ENCODE measurements at places on chromosomes 7 and 10.

DNA sequence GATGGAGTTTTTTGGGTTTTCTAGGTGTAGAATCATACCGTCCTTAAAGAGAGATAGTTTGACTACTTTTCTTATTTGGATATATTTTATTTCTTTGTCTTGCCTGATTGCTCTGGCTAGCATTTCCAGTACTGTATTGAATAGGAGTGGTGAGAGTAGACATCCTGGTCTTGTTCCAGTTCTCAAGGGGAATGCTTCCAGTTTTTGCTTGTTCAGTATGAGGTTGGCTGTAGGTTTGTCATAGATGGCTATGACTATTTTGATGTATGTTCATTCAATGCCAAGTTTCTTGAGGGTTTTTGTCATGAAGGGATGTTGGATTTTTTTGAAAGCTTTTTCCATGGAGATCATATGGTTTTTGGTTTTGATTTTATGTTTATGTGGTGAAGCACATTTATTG, 676.9 kb downstream of the SUGCT start:
- no peak for DNase-seq

- DNase-seq: no peak
Observed at GRCh38 chr7:114740941-114741340, 181.0 kb upstream of the MDFIC start.

DNA sequence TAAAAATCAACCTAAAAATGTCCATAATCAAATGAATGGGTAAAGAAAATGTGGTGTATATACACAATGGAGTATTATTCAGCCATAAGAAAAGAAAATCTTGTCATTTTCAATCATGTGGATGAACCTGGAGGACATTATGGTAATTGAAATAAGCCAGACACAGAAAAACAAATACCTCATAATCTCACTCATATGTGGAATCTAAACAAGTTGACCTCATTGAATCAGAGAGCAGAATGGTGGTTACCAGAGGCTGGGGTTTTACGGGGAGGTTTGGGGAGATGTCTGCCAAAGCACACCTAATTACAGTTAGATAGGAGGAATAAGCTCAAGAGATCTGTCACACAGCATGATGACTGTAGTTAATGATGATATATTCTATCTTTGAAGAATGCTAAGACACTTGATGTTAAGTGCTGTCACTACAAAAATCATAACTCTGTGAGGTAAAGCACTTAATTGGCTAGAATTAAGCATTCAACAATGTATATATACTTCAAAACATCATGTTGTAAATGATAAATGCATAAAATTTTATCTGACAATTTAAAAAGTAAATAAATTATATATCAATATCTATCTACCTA, 39.1 kb upstream of the TNPO3 start:
- DNase-seq: no peak

DNA sequence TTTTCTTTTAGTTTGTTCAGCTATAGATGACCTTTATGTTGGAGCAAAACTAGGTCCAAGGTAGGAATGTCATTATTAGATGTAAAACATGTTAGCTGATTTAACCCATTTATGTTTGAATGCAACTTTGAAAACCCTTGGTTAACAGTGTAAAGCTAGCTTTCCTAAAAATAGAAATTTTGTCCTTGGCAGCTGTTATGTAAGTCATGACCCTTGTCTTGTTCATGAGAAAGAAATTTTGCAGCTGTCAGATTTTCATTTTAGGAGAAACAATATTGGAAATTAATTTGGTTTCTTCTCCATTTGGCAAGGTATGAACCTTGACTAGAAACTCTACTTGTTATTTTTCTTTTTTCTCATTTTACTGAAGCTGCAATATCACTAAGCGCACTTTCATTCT, 23.9 kb upstream of the CCAR1 start:
- no peak for DNase-seq

GRCh38 chr10:71750124-71750841, 23.0 kb downstream of the VSIR start:
- DNase-seq: no peak

GRCh38 chr7:55006499-55006898, 12.3 kb upstream of the EGFR start:
- no peak for DNase-seq

DNA sequence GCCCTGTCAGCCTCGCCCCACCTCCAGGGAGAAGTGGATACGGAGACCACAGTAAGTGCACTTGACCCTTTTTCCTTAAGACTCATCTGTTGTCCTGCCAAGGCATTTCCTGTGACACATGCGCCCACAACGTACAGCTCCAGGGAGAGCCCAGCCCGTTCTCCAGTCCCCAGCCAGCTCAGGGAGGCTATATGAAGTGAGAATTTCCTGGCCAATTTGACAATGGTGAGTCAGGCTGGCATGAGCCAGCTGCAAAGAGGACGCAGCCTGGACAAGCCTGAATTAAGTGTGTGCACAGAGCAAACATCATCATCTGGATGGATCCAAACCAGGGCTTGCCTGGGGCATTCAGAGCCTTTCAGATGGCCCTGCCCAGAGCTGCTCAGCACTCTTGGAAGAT, 244.8 kb downstream of the KCNMA1 start:
- DNase-seq: peak; percentile 97

DNA sequence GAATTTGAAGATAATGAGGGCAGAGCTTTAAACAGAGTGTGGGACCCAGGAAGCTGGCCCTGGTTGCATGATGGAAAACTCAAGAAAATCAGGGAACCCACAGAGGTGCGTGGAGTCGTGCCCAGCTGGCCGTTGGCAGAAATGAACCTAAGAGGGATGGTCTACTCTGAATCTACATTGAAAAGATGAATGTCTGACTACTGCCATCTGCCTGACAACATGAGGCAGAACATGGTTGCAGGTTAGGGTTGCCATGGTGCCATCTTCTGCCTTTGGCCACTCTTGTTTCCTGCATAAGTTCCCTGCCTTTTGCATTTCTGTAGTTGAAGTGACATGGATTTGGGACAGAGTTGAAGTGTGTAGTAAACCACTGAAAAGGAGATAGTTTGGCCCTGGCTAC, 138.5 kb upstream of the COBL start:
- DNase-seq: no peak

DNA sequence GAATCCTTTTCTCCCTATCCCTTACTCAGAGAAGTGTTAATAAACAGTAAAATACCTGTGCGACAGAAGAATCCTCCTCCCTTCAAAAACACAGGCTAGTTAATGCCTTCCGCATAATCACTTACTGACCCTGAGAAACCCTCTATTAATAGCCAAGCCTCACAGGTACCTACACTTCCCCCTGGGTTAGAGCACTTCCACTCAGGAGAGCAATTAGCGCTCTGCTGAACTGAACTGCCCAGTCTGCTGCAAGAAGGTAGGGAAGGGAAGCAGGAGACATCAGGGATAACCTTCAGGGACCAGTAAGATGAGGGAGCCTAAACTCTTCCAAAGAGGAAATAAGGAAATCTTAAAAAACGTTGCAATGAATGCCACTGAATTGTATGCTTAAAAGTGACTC, 39.6 kb downstream of the KIAA1549 start:
- DNase-seq: no peak

DNA sequence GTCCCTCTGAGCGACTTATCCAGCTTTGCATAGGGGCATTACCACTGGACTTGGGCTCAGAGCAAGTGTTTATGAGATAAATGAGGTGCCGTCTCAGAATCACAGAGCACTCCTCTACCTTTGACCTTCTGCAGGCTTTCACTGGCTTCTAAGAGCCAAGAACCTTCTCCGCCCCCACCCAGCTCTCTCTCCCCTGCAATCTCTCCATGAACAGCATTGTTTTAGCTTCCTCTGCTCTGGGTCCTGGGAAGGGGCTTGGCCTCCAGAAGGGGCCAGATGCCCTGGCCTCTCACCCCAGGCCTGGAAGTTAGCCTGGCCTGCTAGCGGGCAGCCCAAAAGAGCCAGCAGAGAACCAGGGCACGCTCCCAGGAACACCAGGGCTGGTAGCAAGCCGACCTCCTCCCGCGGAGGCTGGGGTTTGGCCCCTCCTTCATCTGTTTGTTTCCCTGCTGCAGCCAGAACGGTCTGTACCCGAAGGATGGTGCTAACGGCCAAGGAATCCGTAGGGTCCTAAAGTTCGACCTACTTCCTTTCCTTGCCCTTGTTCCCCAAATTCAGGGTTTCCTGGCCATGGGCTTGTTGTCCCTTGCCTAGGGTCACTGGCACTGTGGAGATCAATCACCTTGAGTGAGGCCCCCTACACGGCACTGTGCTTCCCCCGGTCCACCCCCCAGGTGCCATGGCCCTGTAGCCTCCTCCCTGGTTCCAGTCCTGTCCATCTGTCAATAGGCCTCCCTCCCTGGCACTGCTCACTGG, 18.7 kb upstream of the DDIT4 start:
- peak; percentile 70 for DNase-seq

GRCh38 chr7:40822861-40823260, 688.1 kb downstream of the SUGCT start:
- DNase-seq: peak; percentile 32

DNA sequence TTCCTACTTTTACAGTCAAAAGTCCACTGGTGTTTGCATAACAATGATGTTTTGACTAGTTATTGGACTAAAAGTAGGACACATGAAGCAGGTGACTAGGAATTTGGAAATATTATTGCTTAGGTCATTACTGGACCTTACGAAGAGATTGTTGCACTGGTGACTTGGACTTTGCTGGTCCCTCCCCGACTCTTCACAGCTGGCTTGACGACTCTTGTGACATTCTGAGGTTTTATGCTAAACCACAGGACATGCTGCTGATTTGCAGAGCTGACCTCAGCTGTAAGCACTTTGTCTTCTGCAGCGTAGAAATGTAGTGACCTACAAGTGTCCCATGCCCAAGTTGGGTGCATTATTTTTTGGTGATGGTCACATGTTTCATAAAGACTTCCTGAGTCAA, 21.9 kb downstream of the PCBD1 start:
- DNase-seq: no peak

DNA sequence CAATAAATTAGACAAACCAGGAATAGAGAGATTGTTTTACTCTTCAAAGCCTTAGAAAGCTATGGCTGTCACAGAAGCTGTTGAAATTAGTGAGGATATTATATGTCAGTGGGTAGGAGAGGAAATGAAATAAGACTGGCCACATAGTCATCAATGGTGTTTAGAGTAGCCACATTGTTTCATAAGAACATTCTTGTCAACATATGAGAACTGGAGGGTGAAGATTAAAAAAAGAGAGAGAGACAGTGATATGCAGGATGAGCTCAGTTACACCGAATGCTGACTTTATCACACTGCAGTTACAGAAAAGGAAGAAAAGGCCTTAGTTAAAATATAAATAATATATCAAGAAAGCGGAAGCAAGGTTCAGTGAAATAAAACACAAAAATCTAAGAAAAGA, 412.0 kb downstream of the CNTNAP2 start:
- DNase-seq: no peak

- no peak for DNase-seq
Observed at GRCh38 chr10:107480781-107481180, 316.3 kb upstream of the SORCS1 start.
